ENCODE measurements at places on chromosomes 12 and 14.

DNA sequence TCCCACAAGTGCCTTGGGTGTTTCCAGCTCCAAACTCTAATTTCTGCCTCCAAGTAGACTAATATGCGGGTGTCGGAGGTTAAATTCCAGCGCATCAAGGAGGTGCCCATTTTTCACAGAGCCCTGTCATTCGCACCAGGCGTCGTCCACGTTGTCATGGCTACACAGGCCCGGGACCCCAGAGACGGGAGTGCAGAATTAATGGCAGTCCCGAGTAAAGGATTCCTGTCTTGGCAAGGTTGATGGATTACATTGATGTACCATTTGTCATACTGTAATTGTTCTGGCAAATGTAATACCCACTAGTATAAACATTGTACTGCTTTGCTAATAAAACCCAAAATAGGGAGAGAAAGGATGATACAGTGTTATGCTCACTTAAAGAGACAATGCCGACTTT, 222.9 kb upstream of the MYL2 start:
- DNase-seq: no peak

DNA sequence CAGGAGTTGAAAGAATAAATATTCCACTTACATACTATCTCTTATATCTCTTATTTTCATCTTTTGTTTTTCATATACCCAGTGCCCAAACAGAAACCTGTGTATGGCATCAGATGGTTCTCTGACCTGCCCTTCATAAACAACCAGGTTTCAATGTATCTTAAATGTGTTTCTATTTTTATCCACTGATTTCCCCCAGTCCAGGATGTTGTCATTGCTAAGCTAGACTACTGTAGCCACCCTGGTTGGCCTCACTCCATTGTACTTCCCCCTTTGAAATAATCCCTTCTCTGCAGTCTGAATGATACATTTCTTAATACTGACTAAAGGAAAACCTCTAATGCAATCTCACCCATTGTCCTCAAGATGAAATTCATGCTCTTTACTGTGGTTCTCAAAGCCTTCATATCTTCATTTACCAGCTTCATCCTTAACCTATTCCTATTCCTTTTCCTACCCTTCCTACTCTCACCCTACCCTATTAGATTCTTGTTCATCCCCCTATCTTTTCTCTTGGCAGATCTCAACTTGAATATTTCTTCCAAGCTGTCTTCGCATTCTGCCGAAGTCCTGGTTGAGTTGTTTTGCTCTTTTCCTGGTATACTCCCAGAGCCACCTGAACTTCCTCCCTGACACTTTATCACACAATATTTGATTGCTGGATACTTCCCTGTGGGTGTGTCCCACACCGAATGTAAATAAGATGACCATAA, 312.4 kb downstream of the FOXG1 start:
- DNase-seq: no peak

GRCh38 chr14:100076133-100076532, 10.9 kb downstream of the EVL start:
- peak; percentile 88 for DNase-seq

DNA sequence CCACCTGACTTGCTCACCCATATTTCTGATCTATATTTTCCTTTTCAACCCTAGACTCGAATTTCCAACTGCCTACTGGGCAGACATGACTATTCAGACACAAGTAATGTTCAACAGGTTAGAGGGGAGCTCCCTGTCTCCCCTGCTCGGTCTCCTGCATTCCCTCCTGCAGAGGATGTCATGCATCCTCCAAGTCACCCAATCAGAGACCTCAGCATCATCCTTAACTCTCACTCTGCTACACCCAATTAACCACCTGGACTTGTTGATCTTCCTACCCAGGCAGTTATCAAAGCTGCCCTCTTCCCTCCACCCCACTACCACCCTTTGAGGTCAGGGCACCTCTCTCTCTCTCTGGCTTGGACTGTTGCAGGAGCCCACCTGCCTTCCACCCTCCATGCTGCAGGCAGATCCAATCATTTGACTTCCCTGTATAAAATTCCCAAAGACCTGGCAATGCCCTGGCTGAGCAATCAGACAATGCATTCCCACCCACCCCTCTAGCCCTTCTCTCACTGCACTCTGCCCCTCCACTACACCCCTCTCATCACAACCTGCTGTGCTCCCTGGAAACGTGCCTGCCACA, 10.9 kb downstream of the FAIM2 start:
- no peak for DNase-seq

- no peak for DNase-seq
These were observed 360.9 kb downstream of the ADGRD1 start for GRCh38 chr12:131314524-131315090.

- DNase-seq: no peak
These were observed 442.4 kb upstream of the MGAT4C start for GRCh38 chr12:86698641-86698980.

- no peak for DNase-seq
These were observed 170.1 kb upstream of the PWP1 start for GRCh38 chr12:107515446-107515958.

GRCh38 chr12:107568718-107569117, 116.9 kb upstream of the PWP1 start:
- DNase-seq: no peak

GRCh38 chr12:109460538-109460937, 16.6 kb downstream of the KCTD10 start:
- DNase-seq: no peak

GRCh38 chr14:100451264-100451663, 128.1 kb downstream of the SLC25A47 start:
- DNase-seq: no peak

DNA sequence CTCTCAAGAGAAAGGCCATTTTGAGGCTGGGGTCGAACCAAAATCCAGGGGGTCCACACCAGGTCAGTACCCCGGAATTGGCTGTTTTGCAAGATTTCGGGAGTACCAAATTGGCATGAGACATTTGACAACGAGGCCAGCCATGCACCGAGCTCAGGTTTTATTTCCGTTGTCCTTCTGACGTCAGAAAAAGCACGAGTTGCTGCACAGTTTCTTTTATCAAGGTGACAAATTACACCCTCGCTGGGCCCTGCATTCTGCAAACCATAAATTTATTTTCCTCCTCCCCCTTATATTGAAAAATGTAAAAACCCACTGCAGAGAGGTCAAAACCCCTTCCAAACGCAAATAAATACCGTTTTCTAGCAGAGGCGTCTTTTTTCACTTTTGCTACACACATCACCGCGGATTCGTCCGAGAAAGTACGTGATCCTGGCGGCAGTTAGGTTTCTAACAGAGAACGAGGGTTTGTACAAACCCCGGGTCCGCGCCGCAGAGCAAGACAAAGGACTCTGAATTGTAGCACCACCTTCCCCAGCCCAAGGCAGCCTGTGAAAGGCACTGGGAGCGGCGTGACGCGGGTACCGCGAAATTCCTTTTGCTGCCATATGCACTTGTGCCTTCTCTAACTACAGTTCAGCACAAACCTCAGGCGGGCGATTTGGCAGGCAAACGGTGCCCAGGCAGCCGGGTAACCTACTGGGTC, 1.8 kb downstream of the SLC38A1 start:
- DNase-seq: peak; percentile 67

DNA sequence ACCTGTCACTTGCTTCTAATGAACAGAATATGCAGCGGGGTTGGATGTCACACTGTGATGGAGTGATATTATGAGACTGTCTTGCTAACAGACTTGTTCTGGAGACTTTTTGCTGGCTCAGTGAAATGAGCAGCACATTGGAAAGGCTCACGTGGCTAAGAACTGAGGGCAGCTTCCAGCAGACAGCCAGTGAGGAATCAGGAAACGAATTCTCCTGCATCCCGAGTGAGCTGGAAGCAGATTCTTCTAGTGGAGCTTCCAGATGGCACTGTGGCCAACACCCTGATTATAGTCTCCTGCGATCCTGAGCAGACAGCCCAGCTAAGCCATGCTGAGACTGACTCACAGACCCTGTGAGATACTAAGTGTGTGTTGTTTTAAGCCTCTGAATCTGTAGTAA, 16.1 kb upstream of the TSPAN9 start:
- DNase-seq: no peak
